ENCODE measurements at places on chromosomes 7 and 10. TPM values are rescaled to one million over a fixed set of nuclear protein-coding genes. Genes with fewer than 3 reads are reported as not detected.

DNA sequence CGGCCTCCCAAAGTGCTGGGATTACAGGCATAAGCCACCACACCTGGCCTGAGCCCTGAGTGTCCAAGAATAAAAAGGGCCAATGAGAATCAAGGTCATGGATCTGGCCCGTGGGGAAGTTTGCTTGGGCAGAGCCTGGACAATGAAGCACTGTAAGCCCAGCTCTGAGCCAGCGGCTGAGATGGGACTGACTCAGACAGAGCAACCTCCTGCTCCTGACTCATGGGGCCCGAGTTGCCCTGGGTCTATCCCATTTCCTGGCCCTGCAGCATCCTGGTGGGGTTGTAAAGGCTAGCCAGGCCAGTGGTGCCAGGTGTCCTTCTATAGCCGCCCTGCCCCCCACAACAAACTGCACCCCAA, 5.2 kb upstream of the MYH16 start:
- DNase-seq, result peak; percentile 72
- peak overlapping the region; percentile 38 for H3K27ac ChIP-seq
- H3K4me1 ChIP-seq, result no peaks in the 10 kb centered on the region

Gene INMT
- 83.0 TPM for total RNA-seq

Gene CCL26
- total RNA-seq, result not detected

DNA sequence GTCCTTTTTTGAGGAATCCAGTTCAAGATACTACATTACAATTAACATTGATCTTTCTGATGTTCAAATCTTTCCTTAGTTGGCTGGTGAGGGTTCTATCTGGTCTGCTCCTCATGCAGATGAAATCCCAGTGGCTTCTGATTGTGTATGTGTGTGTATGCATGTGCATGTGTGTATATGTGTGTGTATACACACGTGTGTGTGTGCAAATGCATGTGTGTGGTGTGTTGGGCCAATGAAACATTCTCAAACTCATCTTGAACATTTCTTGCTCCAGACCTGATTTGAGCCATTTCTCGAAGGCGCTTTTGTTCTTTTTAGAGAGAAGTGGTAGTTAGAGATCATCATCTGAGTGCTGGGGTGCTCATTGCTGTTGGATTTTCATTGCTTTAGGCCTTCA, 113.9 kb downstream of the GLRX3 start:
- no peak overlapping the region for H3K4me3 ChIP-seq
- H3K27me3 ChIP-seq, result no peaks in the 10 kb centered on the region
- H3K36me3 ChIP-seq, result no peaks in the 10 kb centered on the region
- no peak for DNase-seq

Gene CADPS2
- 15.2 TPM for total RNA-seq

GRCh38 chr7:116159711-116160110, 50.6 kb upstream of the TES start:
- no peak for DNase-seq
- no peaks in the 10 kb centered on the region for H3K4me1 ChIP-seq
- no peak overlapping the region for H3K27ac ChIP-seq
- no peaks in the 10 kb centered on the region for H3K27me3 ChIP-seq
- H3K36me3 ChIP-seq, result no peaks in the 10 kb centered on the region
- H3K4me3 ChIP-seq, result no peak overlapping the region

DNA sequence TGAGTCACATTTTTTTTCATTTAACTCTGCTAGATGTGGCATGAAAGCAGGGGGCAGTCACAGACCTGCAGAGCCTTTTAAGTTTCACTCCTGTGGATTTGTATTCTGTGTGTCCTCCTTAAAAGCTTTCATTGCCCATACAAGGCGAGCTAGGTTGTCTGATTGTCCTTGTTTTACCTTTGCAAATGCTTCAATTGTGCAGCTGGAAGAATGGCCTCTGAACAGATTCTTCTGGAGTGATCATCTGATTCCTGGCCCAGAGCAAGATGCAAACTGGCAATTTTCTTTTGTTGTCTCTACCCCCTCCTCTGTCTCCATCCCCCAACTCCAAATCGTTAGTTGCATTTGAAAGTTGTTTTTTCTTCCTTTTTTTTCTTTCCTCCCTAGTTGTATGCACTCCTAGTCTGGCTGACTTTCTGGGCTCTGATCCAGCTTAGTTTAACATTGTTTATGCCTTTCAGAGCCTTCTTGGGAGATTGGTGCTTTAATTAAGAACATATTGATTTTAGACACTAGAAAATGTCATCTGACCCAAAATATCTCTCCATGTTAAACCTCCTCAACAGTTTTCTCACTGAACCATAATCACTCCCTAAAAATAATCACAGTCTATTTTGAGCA, 150.2 kb downstream of the REEP3 start:
- H3K4me3 ChIP-seq, result no peak overlapping the region
- no peaks in the 10 kb centered on the region for H3K27me3 ChIP-seq
- no peaks in the 10 kb centered on the region for H3K36me3 ChIP-seq
- H3K4me1 ChIP-seq, result peaks cover 5% of the 10 kb centered on the region
- DNase-seq, result no peak
- H3K27ac ChIP-seq, result no peak overlapping the region

Gene DKK1
- 2.4 TPM for total RNA-seq

Gene MUC3A
- 0.39 TPM for total RNA-seq

Gene CD36
- 138 TPM for total RNA-seq

GRCh38 chr10:83990126-83990525, 149.2 kb upstream of the GHITM start:
- DNase-seq, result no peak
- no peaks in the 10 kb centered on the region for H3K4me1 ChIP-seq
- no peaks in the 10 kb centered on the region for H3K27me3 ChIP-seq
- H3K36me3 ChIP-seq, result no peaks in the 10 kb centered on the region
- no peak overlapping the region for H3K27ac ChIP-seq

DNA sequence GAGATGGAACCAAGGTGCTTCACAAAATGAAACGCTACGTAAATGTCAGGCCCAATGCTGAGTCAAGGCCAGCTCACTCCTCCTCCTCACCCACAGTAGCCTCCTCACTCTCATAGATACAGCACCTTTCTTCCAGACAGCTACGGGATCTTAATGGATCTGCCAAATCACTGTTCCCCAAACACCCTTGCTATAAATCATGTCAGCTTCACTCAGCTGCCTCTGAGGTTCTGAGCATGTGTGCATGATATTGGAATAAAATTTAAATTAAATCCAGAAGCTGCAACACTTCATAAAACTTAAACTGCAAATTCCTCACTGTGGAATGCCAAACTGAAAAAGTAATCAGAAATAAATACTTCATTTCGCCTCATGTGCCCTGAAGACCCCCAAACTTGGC, 14.7 kb upstream of the CPXM2 start:
- no peak overlapping the region for H3K4me3 ChIP-seq
- no peak overlapping the region for H3K27ac ChIP-seq
- DNase-seq, result no peak
- no peaks in the 10 kb centered on the region for H3K4me1 ChIP-seq
- H3K27me3 ChIP-seq, result no peaks in the 10 kb centered on the region

Measured in aorta (tissue), 5 donors.